Aortic smooth muscle cell (primary cell): ENCODE measurements at places on chromosomes 4 and X. TPM values are rescaled to one million over a fixed set of nuclear protein-coding genes. Genes with fewer than 3 reads are reported as not detected.

Gene CT45A10
- total RNA-seq = not detected in 2 replicates

Gene SPACA5
- not detected in 2 replicates for total RNA-seq

Gene MYOZ2
- total RNA-seq = 1.7 and 3.9 TPM in 2 replicates

Gene OCIAD1
- total RNA-seq = 83.9 and 99.4 TPM in 2 replicates

Gene MOSPD2
- total RNA-seq = 14.7 and 38.0 TPM in 2 replicates

Gene FAM47A
- not detected in 2 replicates for total RNA-seq

Gene PRSS48
- not detected in 2 replicates for total RNA-seq

Gene RAP2C
- 13.2 and 15.1 TPM in 2 replicates for total RNA-seq

Gene GPRASP3
- total RNA-seq = 3.8 and 6.2 TPM in 2 replicates

Gene GNRHR
- not detected in 2 replicates for total RNA-seq
